ENCODE measurements at places on chromosomes 5 and 9.

- H3K27me3 ChIP-seq = no peaks in the 10 kb centered on the region
- no peak overlapping the region for H3K27ac ChIP-seq
- DNase-seq = no peak
- H3K4me1 ChIP-seq = no peaks in the 10 kb centered on the region
Observed at GRCh38 chr9:135049460-135049859, 38.0 kb upstream of the OLFM1 start.

DNA sequence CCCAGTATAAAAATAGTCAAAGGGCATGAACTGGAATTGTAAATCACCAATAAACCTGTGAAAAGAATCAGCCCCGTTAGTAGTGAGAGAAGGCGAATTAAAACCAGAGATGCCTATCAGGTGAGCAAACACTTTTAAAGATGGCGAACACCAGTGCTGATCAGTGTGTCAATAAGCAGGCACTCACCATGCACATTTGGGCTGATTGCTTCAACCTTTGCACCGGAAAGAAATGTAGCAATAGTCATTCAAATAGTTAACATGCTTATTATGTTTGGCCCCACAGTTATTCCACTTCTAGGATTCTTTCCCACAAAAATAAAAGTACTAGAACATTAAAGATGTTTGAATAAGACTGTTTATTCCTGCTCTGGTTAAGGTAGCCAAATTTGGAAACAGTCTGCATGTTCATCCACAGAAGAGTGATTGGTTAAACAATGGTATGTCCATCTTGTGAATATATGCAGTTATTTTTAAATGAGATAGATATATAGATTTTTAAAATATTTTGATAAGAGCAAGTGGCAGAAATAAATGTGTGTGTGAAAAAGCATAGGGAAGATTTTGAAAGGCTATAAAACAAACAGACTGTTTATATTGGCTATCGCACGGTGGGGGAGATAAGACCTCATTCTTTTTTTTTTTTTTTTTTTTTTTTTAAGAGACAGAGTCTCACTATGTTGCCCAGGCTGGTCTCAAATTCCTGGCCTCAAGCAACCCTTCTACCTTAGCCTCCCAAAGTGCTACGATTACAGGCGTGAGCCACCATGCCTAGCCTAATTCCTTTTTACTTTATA lies 112.2 kb downstream of the PIP5K1B start:
- no peaks in the 10 kb centered on the region for H3K27me3 ChIP-seq
- DNase-seq = no peak
- H3K36me3 ChIP-seq = no peaks in the 10 kb centered on the region
- H3K27ac ChIP-seq = no peak overlapping the region
- H3K4me3 ChIP-seq = no peak overlapping the region

DNA sequence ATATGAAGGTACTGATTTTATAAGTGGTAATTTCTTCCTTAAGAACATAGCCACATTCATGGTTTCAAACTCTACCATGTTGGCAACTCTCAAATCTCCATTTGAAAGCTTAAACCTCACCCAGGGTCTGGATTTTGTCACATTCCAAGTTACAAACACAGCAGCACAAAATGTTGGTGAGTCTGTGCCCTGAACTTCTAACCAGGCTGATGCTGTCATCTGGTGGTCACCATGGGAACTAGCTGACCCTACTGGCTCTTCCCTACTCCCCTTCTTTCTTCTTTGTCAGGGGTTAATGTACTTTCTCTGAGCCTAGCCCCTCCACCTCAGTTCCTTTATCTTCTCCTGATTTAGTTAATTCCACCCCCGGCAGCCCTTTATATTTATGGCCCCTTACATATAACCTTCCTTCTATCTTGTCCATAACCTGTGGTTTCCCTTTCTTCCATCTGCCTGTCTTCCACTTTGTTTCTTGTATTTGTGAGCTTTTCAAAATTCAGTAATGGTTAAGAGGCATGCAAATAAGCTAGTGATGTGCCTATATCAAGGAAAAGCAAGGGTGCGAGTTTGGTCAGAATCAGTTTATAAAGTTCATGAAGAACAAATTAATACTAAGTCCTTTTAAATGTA lies 35.9 kb downstream of the TGFBR1 start:
- no peaks in the 10 kb centered on the region for H3K4me1 ChIP-seq
- H3K27ac ChIP-seq = no peak overlapping the region
- no peak overlapping the region for H3K4me3 ChIP-seq
- H3K36me3 ChIP-seq = peaks cover 10% of the 10 kb centered on the region
- no peak for DNase-seq

DNA sequence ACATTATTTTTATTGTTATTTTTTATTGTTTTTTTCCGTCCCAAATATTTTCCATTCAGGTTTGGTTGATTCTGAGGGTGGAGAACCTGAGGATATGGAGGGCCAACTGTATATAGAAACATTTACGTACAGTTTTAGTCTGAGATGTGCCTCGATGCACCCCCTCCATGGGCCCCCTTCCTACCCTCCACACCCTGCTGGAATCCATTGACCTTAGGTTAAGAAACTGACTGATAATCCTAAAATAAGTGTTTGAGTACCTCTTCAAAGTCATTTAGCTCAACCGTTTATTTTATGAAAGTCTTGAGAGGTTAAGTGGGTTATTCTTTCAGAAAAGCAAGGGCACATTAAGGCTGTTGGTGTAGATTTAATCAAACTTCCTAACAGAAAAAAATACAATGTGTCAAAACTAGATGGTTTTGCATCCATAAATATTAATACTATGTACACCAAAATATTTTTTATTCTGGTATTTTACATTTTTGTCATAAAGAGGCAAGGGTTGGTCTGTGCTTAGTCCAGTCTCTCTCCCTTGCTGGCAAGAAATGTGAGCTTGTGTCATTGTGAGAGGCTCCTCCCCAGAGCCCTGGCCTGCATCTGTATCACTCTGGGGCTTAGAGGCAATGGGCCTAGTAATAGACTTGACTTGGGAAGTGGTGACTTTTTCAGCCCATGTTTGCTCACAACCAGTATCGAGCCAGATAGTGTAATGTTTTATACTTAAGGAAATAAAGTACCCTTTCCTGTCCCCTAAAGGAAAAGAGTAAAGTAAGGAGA lies 15.7 kb downstream of the MTRR start:
- no peak for DNase-seq
- no peak overlapping the region for H3K4me3 ChIP-seq
- peaks cover 7% of the 10 kb centered on the region for H3K36me3 ChIP-seq
- no peak overlapping the region for H3K27ac ChIP-seq
- no peaks in the 10 kb centered on the region for H3K4me1 ChIP-seq
- no peaks in the 10 kb centered on the region for H3K27me3 ChIP-seq

DNA sequence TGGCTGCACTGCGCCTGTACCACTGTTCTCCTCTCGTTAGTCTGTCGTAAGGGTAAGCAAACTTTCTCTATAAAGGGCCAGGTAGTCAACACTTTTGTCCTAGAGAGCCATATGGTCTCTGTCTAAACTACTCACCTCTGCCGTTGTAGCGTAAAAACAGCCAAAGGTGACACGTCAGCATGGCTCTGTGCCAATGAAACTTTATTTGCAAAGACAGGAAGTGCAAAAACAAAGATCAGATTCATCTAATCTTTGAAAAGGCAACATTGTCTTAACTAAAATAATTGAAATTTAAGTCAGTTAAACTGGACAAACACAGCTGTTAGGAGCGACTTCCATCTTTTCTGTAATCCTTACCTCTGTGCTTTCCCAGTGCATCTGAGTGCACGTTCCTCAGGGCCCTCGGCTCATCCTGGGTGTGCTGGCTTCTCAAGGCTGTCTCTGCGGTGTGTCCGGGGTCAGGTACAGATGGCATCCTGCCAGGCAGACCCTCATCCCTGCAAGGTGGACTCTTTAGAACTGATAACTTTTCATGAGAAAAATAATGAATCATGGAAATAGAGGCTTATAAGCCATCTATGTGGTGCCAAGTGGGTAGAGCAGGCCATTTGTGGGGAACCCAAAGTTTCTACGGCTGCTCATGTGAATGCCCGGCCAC lies 35.2 kb upstream of the IRX4 start:
- H3K4me1 ChIP-seq = no peaks in the 10 kb centered on the region
- no peak for DNase-seq
- H3K36me3 ChIP-seq = no peaks in the 10 kb centered on the region
- H3K27ac ChIP-seq = no peak overlapping the region

DNA sequence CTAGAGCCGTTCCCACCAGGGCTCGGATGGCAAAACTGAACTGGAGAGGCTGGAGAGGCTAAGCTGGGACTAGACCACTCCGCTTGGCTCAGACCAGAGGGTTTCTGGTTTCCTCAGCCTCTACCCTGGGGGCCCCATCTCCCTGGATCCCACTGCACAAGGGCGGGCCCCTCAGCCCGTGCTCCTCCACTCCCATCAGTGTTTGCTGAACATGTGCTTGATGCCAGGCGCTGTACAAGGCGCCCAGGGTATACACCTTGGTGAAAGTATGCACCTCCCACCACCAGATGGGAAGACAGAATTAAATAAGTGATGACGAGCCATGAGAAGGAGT lies 18.0 kb downstream of the GPX3 start:
- H3K27ac ChIP-seq = peak overlapping the region; percentile 88
- H3K4me3 ChIP-seq = no peak overlapping the region
- no peak for DNase-seq
- H3K36me3 ChIP-seq = peaks cover 100% of the 10 kb centered on the region
- H3K27me3 ChIP-seq = no peaks in the 10 kb centered on the region

DNA sequence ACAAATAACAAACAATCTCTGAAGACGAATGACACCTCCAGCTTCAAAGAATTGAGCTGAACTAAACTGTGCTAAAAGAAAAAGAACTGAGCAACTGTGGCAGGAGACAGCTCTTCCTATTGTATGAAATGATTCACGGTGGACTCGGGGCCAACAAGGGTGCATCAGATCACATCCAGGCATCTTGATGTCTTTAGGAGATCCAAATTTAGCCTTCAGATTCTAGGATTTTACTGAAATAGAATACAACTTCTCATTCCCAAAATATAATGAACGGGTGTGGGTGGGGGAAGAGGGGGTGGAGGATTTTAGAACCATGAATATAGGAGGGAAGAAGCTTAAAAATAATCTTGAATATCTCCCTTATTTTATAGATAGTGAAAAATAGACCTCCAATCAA lies 631.8 kb downstream of the ELAVL2 start:
- DNase-seq = no peak
- H3K4me3 ChIP-seq = no peak overlapping the region
- no peaks in the 10 kb centered on the region for H3K27me3 ChIP-seq
- no peaks in the 10 kb centered on the region for H3K36me3 ChIP-seq

DNA sequence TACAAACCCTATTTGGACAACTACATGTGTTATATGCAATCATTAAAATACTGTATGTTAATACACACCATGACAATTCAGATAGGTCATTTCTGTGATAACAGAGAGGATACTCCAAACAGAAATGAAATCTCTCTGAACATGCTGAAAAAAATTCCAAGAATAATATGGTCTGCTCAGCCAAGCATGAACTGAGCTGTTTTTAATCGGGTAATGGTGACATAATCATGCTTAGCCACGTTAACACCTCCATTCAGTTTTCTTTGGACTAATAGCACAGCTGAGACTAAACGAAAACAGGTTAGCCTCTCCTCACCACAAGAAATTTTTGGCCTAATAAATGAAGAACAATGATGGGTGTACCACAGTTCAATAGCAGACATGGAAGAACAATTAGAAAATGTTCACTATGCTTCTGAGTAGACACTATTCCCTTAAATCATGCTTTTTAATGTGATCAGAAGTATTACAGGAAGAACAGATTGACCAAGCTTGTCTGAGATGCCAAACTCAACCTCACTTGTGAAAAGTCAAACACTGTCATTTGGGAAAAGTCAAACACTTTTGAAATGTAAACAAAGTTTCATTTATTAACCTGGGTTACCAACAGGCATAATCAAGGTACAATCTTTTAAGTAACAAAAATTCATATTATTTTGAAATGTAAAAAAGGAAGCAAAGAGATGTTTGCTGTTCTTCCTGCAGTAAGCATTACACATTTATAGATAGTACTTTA lies 19.4 kb downstream of the RAB14 start:
- H3K36me3 ChIP-seq = peaks cover 4% of the 10 kb centered on the region
- H3K4me3 ChIP-seq = no peak overlapping the region
- no peak overlapping the region for H3K27ac ChIP-seq
- DNase-seq = no peak
- no peaks in the 10 kb centered on the region for H3K27me3 ChIP-seq
- H3K4me1 ChIP-seq = peaks cover 7% of the 10 kb centered on the region

- H3K27me3 ChIP-seq = no peaks in the 10 kb centered on the region
- no peak overlapping the region for H3K4me3 ChIP-seq
- H3K36me3 ChIP-seq = no peaks in the 10 kb centered on the region
- no peaks in the 10 kb centered on the region for H3K4me1 ChIP-seq
Observed at GRCh38 chr9:94693485-94694204, 32.9 kb upstream of the AOPEP start.

GRCh38 chr9:118553465-118553864 lies 815.8 kb downstream of the BRINP1 start:
- no peaks in the 10 kb centered on the region for H3K27me3 ChIP-seq
- no peak overlapping the region for H3K4me3 ChIP-seq
- H3K4me1 ChIP-seq = no peaks in the 10 kb centered on the region
- DNase-seq = no peak
- no peak overlapping the region for H3K27ac ChIP-seq

DNA sequence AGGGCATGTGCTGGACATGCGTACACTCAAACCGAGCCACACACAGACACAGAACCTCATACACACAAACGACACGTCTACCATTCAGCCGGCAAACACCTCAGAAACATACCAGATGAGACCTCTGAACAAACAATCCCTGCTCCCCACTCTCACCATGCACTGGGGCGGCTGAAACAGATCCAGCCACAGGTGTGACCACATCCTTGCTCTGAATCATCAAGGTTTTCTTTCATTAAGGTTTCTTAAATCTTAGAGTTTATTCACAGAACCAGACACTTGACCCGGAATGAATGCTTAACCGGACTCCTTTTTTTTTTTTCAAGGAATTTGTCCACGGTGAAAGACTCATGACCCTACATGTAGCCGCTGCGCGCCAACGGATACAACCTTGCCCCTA lies 26.2 kb downstream of the TERT start:
- no peak overlapping the region for H3K4me3 ChIP-seq
- DNase-seq = no peak
- H3K4me1 ChIP-seq = no peaks in the 10 kb centered on the region
- H3K27ac ChIP-seq = no peak overlapping the region

DNA sequence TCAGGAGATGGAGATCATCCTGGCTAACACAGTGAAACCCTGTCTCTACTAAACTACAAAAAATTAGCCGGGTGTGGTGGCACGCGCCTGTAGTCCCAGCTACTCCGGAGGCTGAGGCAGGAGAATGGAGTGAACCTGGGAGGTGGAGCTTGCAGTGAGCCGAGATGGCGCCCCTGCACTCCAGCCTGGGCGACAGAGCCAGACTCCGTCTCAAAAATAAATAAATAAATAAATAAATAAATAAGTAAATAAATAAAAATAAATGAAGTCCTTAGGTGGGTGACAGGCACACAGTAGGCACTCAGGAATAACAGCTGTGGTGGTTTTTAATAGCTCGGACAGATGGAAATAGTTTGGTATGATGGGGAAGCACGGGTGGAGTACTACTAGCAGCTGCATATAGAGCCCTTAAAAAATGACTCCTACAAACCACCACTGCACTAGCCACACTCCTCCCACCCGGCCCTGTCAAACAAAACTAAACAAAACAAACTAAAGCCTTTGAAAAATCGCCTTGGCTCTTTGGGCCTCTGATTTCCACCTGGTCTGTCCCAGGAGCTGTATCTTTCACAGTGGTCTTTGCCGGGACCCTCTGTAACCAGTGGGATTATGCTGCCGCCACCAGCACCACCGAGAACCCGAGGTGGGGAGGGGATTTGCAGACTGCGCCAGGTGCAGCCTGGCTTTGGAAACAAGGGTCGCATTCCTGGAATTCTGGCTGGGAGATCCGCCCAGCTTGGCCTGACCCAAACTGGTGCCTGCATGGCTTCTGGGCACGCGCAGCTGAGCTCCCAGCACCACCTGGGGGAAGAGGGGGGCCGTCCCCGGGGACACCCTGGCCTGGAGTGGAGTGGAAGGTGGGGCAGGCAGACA lies 5.1 kb upstream of the WDR5 start:
- no peaks in the 10 kb centered on the region for H3K27me3 ChIP-seq
- H3K27ac ChIP-seq = peak overlapping the region; percentile 47
- H3K4me1 ChIP-seq = peaks cover 18% of the 10 kb centered on the region
- no peaks in the 10 kb centered on the region for H3K36me3 ChIP-seq
- H3K4me3 ChIP-seq = no peak overlapping the region
